IPS DF 6.9 (cell line): ENCODE measurements at places on chromosomes 4 and X.

DNA sequence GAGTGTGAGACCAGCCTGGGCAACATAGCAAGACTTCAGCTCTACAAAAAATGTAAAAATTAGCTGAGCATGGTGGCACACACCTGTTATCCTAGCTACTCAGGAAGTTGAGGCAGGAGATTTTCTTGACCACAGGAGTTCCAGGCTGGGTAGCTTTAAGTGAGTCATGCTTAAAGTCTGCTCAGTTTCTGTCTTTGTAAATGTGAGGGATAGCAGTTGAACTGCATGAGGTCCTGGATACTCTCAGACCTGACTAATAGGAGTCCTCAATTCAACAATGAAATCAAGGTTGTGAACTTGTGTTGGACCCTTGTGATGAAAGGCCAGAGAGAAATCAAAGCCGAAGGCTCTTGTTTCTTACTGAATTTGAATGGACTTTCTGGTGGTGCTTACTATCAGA lies 45.2 kb downstream of the STARD8 start:
- no peak overlapping the region for H3K4me3 ChIP-seq
- no peak overlapping the region for H3K27ac ChIP-seq
- DNase-seq: no peak
- H3K36me3 ChIP-seq: no peaks in the 10 kb centered on the region
- H3K4me1 ChIP-seq: peaks cover 1% of the 10 kb centered on the region; the same call in 1 of the 2 replicates

DNA sequence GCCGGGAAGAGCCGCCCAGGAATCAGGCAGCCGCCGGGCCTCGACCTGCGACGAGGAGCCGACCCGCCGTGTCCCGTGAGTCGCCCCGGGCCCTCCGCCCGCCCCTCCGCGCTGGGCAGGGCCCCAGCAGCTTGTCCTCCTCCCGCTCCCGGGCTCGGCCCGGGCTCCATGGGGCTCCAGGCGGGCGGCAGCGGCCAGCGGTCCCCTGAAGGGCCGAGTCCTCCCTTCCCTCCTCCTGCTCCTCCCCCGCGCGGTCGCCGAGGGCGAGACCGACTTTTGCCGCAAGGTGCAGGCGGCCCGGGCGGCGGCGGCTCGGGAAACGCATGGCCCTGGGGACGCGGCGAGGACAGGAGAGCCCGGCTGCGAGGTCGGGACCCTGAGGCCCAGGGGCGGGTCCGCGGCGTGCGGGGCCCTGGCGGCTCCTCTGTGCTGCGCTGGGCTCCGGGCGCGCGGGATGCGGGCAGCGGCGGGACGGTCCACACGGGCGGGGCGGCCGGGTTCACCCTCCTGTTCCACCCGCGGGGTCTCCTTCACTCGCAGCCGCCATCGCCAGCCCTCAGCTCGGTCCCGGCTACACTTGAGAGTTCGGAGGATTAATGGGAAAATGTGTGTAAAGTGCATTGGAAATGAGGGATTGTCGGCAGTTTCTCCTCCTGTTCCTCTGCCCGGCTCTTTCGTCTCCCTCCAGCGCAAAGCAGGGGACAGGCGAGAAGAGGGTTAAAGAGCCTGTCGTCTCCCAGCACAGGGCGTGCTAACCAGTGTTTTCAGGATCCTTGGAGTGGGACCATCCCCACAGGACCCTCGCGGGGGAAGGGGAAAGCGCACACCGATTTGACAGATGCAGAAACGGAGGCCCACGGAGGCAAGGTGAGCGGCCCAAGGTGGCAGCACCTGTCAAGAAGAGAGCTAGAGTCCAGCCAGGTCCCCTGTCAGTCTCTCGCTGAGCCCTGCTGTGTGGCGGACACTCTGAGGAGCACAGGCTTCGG lies 16.6 kb upstream of the ZNF718 start:
- H3K4me1 ChIP-seq: peaks cover 1% of the 10 kb centered on the region; the same call in 1 of the 2 replicates
- no peaks in the 10 kb centered on the region for H3K36me3 ChIP-seq
- no peak for DNase-seq

GRCh38 chr4:168743601-168744000 lies 246.7 kb downstream of the PALLD start:
- no peaks in the 10 kb centered on the region for H3K36me3 ChIP-seq
- H3K4me1 ChIP-seq: no peaks in the 10 kb centered on the region; the same call in 1 of the 2 replicates
- H3K27ac ChIP-seq: no peak overlapping the region
- DNase-seq: no peak
- no peak overlapping the region for H3K4me3 ChIP-seq

DNA sequence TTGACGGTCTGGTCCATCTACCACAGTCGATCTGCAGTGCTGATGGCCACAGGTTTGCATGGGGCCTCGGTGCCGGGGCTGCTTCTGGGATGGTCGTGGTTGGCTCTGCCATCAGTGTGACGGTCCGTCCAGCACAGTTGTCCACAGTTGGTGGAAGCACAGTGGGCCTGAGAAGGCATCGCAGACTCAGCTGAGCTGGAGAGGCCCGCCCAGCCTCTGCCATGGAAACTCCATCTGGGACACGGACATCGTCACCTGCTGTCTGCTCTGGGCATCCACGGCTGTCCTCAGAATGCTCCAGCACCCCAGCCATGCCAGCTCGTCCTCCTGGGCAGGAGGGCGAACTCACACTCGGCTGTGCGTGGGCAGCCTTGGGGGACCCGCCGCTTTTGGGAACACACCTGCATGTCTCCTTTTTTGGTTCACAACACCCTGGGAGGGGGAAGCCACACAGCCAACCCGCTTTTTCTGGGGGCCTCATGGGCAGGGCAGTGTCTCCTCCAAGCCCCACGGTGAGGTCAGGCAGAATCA lies 33.0 kb downstream of the ABLIM2 start:
- no peaks in the 10 kb centered on the region for H3K27me3 ChIP-seq
- no peak for DNase-seq
- H3K36me3 ChIP-seq: no peaks in the 10 kb centered on the region; the same call in 1 of the 2 replicates
- no peak overlapping the region for H3K27ac ChIP-seq
- no peak overlapping the region for H3K4me3 ChIP-seq

GRCh38 chr4:3720466-3720865 lies 45.7 kb upstream of the ADRA2C start:
- no peak overlapping the region for H3K27ac ChIP-seq
- H3K36me3 ChIP-seq: no peaks in the 10 kb centered on the region
- H3K4me3 ChIP-seq: no peak overlapping the region
- peaks cover 9% of the 10 kb centered on the region for H3K27me3 ChIP-seq

- no peak overlapping the region for H3K4me3 ChIP-seq
- H3K27me3 ChIP-seq: no peaks in the 10 kb centered on the region
- no peaks in the 10 kb centered on the region for H3K4me1 ChIP-seq
- no peak for DNase-seq
These were observed 34.1 kb upstream of the SCML1 start for GRCh38 chrX:17703201-17703600.

DNA sequence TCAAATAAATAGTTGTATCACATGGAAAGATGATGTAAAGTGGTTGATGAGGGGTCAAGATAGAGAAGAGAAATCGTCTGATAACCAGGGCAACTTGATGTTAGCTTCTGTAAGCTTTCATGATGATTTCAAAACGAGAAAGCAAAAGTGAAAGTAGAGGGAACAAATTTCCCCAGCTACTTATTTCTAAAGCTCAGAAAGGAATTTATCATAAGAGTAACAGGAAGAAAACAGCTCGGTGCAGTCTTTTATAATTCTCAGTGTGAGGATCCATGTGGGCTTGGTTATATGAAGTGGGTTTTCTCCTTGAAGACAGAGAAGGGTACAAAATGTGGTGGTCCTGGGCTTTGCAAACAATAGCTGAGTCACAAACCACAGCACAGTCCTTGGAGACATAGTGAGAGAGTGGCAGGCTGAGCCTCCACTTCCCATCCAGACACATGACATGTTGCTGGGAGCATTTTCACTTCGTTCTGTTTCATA lies 32.1 kb upstream of the GLRA2 start:
- H3K4me1 ChIP-seq: no peaks in the 10 kb centered on the region
- no peaks in the 10 kb centered on the region for H3K36me3 ChIP-seq
- DNase-seq: no peak
- no peak overlapping the region for H3K27ac ChIP-seq
- no peak overlapping the region for H3K4me3 ChIP-seq
- no peaks in the 10 kb centered on the region for H3K27me3 ChIP-seq

DNA sequence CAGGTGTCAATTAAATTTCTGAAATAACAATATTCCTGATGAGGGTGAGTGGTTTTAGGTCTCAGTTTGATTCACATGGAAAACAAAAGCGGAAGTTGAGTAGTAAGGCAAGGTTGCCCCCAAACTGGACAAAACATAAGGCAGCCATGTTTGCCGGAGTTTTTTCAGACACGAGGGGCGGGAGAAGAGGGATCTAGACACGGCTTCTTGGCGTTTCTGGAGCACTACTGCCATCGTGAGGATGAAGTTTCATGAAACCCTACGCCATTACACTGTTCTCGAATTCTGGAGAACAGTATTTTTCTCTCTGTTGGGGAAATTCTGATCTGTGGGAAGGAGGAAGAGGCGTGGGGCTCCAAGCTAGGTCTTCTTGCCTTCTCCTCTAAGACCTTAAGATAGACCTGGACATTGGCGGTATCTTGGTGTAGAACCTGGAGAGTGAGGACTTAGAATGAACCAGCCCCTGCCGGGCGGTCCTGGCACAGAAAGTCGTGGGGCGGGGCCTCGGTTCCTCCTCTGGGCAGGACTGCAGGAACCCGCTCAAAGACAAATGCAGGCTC lies 160.3 kb downstream of the OR13H1 start:
- no peaks in the 10 kb centered on the region; the same call in 1 of the 2 replicates for H3K36me3 ChIP-seq
- H3K4me1 ChIP-seq: no peaks in the 10 kb centered on the region
- H3K27ac ChIP-seq: no peak overlapping the region
- no peaks in the 10 kb centered on the region for H3K27me3 ChIP-seq
- no peak overlapping the region for H3K4me3 ChIP-seq
- DNase-seq: no peak

DNA sequence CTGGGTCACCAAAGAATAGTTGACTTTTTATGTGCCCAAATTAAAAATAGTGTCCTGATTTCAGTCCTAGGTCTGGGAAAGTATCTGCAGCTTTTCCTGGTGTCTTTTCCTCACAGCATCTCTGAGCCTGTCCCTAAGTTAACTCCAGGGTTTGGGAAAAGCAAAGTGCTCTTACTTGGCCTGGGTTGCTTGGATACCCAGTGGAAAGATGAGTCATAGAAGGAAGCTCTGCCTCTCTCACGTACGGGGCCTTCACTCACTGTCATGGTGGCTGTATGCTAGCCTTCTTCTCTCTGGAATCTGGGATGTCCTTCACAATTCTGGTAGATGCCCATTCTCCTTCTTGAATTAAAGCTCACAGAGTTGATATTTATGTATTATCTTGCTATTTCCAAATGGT lies 607.3 kb downstream of the ANKRD50 start:
- DNase-seq: no peak
- no peaks in the 10 kb centered on the region for H3K4me1 ChIP-seq
- H3K4me3 ChIP-seq: no peak overlapping the region
- H3K27ac ChIP-seq: no peak overlapping the region
- no peaks in the 10 kb centered on the region for H3K27me3 ChIP-seq

DNA sequence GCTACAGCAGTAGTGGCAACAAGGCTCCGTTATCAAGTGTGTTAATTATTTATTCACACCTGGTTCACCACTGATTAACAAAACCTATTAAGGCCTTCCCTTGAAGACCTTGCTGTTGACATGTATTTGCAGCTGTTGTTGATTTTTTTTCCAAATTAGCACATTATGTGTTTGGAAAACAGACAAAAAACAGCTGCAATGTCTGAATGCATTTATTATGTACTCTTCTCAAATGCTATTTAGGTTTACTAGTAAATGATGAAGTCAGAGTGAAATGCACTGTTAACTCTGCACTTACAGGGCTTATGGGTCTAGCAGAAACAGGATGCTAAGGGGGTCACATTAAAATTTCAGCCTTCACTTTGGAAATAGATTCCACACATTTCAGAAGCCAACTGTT lies 99.5 kb upstream of the PCDH7 start:
- H3K4me1 ChIP-seq: no peaks in the 10 kb centered on the region
- H3K36me3 ChIP-seq: no peaks in the 10 kb centered on the region
- no peak overlapping the region for H3K4me3 ChIP-seq
- H3K27ac ChIP-seq: no peak overlapping the region
- no peaks in the 10 kb centered on the region for H3K27me3 ChIP-seq

- peaks cover 2% of the 10 kb centered on the region; the same call in 1 of the 2 replicates for H3K4me1 ChIP-seq
- H3K27ac ChIP-seq: no peak overlapping the region
- no peak for DNase-seq
- no peak overlapping the region for H3K4me3 ChIP-seq
These were observed 28.9 kb upstream of the NDUFC1 start for GRCh38 chr4:139331185-139331584.

DNA sequence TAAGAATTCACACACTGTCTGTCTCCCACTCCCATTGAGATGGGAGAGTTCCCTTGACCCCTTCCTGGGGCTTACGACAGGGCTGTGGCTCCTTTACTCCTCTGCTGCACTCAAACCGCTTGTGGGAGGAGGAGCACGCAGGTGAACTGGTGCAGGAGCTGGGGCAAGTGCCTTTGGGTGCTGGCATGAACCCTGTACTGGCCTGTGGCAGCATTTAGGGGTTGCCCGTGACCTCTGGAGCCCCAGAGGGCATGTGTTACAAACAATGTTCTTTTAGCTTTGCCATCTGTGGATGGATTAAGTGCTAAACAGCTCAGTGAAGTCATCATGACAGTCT lies 21.8 kb upstream of the FTHL17 start:
- DNase-seq: no peak
- no peak overlapping the region for H3K27ac ChIP-seq
- H3K36me3 ChIP-seq: no peaks in the 10 kb centered on the region
- no peaks in the 10 kb centered on the region for H3K27me3 ChIP-seq

- H3K27ac ChIP-seq: no peak overlapping the region
- H3K4me1 ChIP-seq: no peaks in the 10 kb centered on the region
- H3K27me3 ChIP-seq: no peaks in the 10 kb centered on the region
- H3K36me3 ChIP-seq: no peaks in the 10 kb centered on the region
These were observed 28.4 kb downstream of the GAGE1 start for GRCh38 chrX:49627086-49627777.

DNA sequence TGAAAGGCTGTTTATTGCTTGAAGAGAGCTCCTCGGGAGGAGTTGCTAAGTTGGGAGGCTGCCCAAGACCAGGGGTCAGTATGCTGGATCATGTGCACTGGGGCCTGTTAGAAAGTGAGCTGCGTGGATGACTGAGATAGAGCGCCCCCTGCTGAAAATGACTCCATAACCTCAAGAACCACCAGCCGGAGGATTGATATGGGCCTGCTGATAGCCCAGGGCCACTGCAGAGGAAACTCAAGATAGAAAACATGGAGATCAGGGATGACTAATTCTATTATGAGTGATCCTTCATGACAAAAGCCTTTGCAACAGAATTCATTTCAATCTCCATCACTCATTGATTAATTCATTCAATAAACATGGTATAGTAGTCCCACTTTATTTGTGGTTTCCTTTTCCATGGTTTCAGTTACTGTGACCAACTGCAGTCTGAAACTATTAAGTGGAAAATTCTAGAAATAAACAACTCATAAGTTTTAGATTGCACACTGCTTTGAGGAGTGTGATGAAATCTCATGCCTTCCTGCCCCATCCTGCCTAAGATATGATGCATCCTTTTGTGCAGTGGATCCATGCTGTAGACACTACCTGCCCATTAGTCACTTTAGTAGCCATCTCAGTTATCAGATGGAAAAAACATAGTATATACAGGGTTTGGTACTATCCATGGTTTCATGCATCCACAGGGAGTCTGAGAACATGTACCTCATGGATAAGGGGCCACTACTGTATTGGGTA lies 126.7 kb upstream of the MBNL3 start:
- H3K4me3 ChIP-seq: no peak overlapping the region
- no peak overlapping the region for H3K27ac ChIP-seq
- H3K27me3 ChIP-seq: no peaks in the 10 kb centered on the region
- H3K36me3 ChIP-seq: no peaks in the 10 kb centered on the region
- H3K4me1 ChIP-seq: no peaks in the 10 kb centered on the region

GRCh38 chr4:24564488-24564887 lies 19.9 kb downstream of the DHX15 start:
- no peaks in the 10 kb centered on the region; the same call in 1 of the 2 replicates for H3K4me1 ChIP-seq
- H3K4me3 ChIP-seq: no peak overlapping the region
- H3K27ac ChIP-seq: no peak overlapping the region
